ENCODE measurements at places on chromosomes 16 and 17. TPM values are rescaled to one million over a fixed set of nuclear protein-coding genes. Genes with fewer than 3 reads are reported as not detected.

PLD6 gene
- 5.0 TPM for total RNA-seq

KCNH6 gene
- not detected for total RNA-seq

CD300LF gene
- not detected for total RNA-seq

ARL6IP1 gene
- total RNA-seq, result 117 TPM

ZDHHC7 gene
- total RNA-seq, result 126 TPM

NR1D1 gene
- 3.9 TPM for total RNA-seq

PLEKHG4 gene
- total RNA-seq, result 60.0 TPM

CA5A gene
- total RNA-seq, result not detected

FNDC8 gene
- total RNA-seq, result not detected

CLTC gene
- 556 TPM for total RNA-seq

CACNA1H gene
- under 0.01 TPM for total RNA-seq

IGF2BP1 gene
- 0.24 TPM for total RNA-seq

CES5A gene
- total RNA-seq, result not detected

LITAFD gene
- total RNA-seq, result not detected

G6PC1 gene
- total RNA-seq, result not detected

PLA2G10 gene
- total RNA-seq, result not detected

TBC1D3C gene
- not detected for total RNA-seq

RAMP2 gene
- total RNA-seq, result not detected

BOLA2B gene
- total RNA-seq, result 65.0 TPM

DNAI2 gene
- total RNA-seq, result not detected

IRX3 gene
- 7.0 TPM for total RNA-seq

OGFOD3 gene
- total RNA-seq, result 45.8 TPM

PRAC1 gene
- not detected for total RNA-seq

TMUB2 gene
- 38.9 TPM for total RNA-seq

OR1A1 gene
- total RNA-seq, result not detected

TEKT5 gene
- total RNA-seq, result not detected

P2RX5 gene
- not detected for total RNA-seq

CA4 gene
- not detected for total RNA-seq

NETO2 gene
- total RNA-seq, result 43.0 TPM

CENPN gene
- 11.1 TPM for total RNA-seq

EFCAB5 gene
- total RNA-seq, result under 0.01 TPM

ZPBP2 gene
- total RNA-seq, result not detected

SLC16A5 gene
- 28.1 TPM for total RNA-seq

SLC22A31 gene
- total RNA-seq, result not detected

SLC5A2 gene
- not detected for total RNA-seq

TNK1 gene
- 2.4 TPM for total RNA-seq

SALL1 gene
- total RNA-seq, result 0.81 TPM

CDH16 gene
- total RNA-seq, result not detected

NME3 gene
- 35.1 TPM for total RNA-seq

TMEM100 gene
- 2.3 TPM for total RNA-seq

TP53TG3 gene
- total RNA-seq, result not detected

DUS1L gene
- total RNA-seq, result 50.3 TPM

VWA3A gene
- 0.32 TPM for total RNA-seq

PLXDC1 gene
- total RNA-seq, result 15.2 TPM

MT2A gene
- total RNA-seq, result 5.6 TPM

SPATA32 gene
- total RNA-seq, result not detected

ERCC4 gene
- total RNA-seq, result 9.1 TPM

IQCK gene
- total RNA-seq, result 7.0 TPM

KRT24 gene
- not detected for total RNA-seq

TP53 gene
- 62.7 TPM for total RNA-seq

Data from hair follicle dermal papilla cell (primary cell).